Activated naive CD4-positive, alpha-beta T cell treated with anti-CD3 and anti-CD28 coated beads, Interleukin-2, amount 10 ng/mL, durations not matched to agents 5 hours and 36 hours (primary cell): ENCODE measurements at places on chromosomes 2 and 18. TPM values are rescaled to one million over a fixed set of nuclear protein-coding genes. Genes with fewer than 3 reads are reported as not detected.

UNC80 gene
- not detected for total RNA-seq

MC4R gene
- not detected for total RNA-seq

COL6A3 gene
- total RNA-seq = 0.43 TPM

NEU2 gene
- not detected for total RNA-seq

IL1B gene
- total RNA-seq = not detected

ANKAR gene
- 6.6 TPM for total RNA-seq

TIA1 gene
- total RNA-seq = 139 TPM

SPEG gene
- total RNA-seq = 1.5 TPM

SLC4A5 gene
- total RNA-seq = 2.8 TPM

KCNG2 gene
- not detected for total RNA-seq

PAIP2B gene
- total RNA-seq = 2.2 TPM

MTIF2 gene
- total RNA-seq = 24.3 TPM

EFHD1 gene
- 7.1 TPM for total RNA-seq

VAMP5 gene
- total RNA-seq = 93.9 TPM

TLX2 gene
- total RNA-seq = 0.55 TPM

REG3A gene
- total RNA-seq = not detected
